ENCODE measurements at places on chromosomes 2 and 18. TPM values are rescaled to one million over a fixed set of nuclear protein-coding genes. Genes with fewer than 3 reads are reported as not detected.

DNA sequence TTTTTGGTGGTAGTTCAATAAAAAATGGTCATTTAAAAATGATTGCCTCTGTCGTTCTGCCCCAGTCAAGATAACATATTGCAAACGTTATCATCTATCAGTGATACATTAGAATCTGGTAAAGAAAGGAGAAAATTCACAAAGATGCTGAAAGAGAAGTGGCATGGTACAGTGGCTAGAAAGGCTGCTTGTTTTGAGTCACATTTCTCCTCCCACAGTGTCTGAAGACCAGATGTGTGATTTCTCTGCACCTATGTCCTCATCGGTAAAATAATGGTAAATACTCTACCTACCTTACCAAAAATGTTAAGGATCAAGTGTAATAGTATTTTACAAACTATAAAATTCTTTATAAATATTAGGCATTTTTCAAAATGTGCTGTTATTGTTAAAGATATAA lies 76.1 kb upstream of the NOSTRIN start:
- DNase-seq, result no peak
- no peak overlapping the region for H3K27ac ChIP-seq
- no peaks in the 10 kb centered on the region for H3K27me3 ChIP-seq
- H3K4me1 ChIP-seq, result no peaks in the 10 kb centered on the region
- no peak overlapping the region for H3K4me3 ChIP-seq

- no peaks in the 10 kb centered on the region for H3K27me3 ChIP-seq
- no peak overlapping the region for H3K4me3 ChIP-seq
- no peaks in the 10 kb centered on the region for H3K4me1 ChIP-seq
- no peaks in the 10 kb centered on the region for H3K36me3 ChIP-seq
- no peak overlapping the region for H3K27ac ChIP-seq
- no peak for DNase-seq
These were observed 71.3 kb downstream of the SLC25A12 start for GRCh38 chr2:171822525-171823322.

DNA sequence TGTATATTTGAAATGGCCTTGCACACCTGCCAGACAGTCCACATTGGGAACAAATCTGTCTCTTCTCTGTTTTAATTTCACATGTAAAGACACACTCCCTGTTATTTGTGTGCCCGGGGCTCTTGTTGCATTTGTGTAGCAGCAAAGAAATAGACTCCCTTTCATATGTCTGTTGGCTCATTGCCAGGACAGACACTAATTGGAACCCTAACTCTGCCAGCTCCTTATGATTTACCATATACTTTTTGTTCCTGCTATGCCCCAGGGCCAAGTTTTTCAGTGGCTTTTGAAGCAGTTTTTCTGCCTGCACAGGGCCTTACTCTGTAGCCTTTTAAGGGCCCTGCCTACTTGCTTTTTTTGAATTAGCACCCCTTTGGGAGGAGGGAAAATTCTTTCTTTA lies 396.9 kb downstream of the DLGAP1 start:
- H3K4me3 ChIP-seq, result no peak overlapping the region
- no peaks in the 10 kb centered on the region for H3K36me3 ChIP-seq
- no peak for DNase-seq
- no peaks in the 10 kb centered on the region for H3K27me3 ChIP-seq

DNA sequence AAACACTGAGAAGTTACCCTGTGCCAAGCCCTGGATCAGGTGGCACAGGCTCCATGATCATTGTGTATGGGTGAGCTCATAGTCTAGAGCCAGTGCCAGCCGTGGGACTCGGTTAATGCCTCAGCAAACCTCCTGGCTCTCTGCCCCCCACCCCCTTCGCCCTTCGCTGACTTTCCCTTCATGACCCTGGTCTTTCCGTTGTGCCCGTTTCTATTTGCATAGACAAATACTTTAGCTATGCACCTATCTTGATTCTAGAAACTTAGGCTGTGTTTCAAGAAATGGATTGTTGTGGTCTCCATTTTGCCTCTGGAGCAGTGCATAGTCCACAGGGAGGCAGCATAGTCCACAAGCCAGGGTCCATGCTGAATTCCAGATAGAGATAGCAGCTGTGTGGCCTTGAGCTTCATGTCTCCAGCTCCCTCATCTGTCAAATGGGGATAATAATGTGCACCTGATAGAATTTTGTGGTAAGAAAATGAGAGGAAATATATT lies 44.8 kb upstream of the KDM3A start:
- H3K4me3 ChIP-seq, result no peak overlapping the region
- no peaks in the 10 kb centered on the region for H3K36me3 ChIP-seq
- peaks cover 15% of the 10 kb centered on the region for H3K4me1 ChIP-seq
- no peaks in the 10 kb centered on the region for H3K27me3 ChIP-seq
- DNase-seq, result peak; percentile 60

GRCh38 chr2:176158855-176159662 lies 2.0 kb downstream of the HOXD3 start:
- no peaks in the 10 kb centered on the region for H3K36me3 ChIP-seq
- no peak overlapping the region for H3K27ac ChIP-seq
- H3K4me3 ChIP-seq, result peak overlapping the region; percentile 31
- peaks cover 3% of the 10 kb centered on the region for H3K4me1 ChIP-seq

DNA sequence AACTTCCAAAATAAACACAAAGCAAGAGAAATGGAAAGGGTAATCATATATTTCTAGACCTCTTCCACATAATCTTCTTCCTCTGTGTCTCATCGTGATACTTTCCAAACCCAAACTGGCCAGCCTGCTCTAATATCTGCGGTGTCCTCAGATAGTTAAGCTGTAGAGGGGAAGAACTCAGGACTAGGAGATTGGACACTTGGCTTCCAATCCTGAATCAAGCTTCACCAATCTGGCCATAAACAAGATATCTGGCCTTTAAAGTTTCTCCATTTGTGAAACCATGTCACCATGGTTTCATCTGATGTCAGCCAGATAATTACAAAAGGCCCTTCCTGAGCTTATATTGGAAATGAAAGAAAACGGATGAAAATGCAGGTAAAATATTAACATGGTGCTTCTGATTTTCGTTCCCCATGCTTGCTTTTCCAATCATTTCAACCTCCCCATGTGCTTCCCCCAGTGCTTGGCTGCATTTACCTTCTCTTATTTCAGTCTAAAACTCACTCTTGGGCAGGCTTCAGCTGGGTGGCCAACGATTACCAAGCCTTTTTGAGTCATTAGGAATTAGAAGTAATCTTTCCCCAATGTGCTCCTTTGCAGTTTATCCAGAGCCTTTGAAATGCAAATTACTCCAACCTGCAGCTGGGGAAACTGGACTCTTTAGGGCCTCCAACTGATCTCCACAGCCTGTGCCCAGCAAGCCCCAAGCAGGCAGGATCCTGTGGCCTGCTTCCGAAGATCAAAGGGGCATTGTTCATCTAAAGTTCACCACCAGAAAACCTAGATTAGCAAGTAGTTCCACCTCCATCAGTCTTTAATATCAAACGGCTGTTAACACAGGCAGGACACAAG lies 44.5 kb upstream of the MYCN start:
- H3K4me1 ChIP-seq, result no peaks in the 10 kb centered on the region
- H3K27me3 ChIP-seq, result no peaks in the 10 kb centered on the region
- DNase-seq, result no peak
- no peak overlapping the region for H3K4me3 ChIP-seq

- no peaks in the 10 kb centered on the region for H3K4me1 ChIP-seq
- H3K36me3 ChIP-seq, result no peaks in the 10 kb centered on the region
- DNase-seq, result peak; percentile 57
- no peak overlapping the region for H3K27ac ChIP-seq
- H3K27me3 ChIP-seq, result no peaks in the 10 kb centered on the region
These were observed 17.9 kb downstream of the KCNIP3 start for GRCh38 chr2:95314964-95315611.

VAMP8 gene
- total RNA-seq, result 13.9 TPM

DNA sequence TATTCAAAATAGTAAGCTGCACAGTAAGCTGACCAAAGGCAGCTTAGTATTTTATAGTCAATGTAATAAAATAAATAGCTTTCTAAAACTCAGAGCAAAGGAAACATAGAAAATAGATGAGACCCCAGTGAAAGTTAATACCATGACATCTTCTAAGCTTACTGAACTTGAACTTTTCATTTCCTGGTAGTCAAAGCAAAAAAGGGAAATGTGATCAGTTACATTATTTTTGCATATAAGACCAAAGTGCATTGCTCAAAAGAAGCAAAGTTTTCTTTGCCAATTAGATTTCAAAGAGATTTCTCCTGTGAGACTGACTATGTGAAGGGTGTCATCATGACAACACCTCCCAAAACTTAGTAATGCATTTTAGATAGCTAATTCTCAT lies 70.2 kb downstream of the MYO1B start:
- H3K4me3 ChIP-seq, result no peak overlapping the region
- DNase-seq, result no peak
- H3K4me1 ChIP-seq, result peaks cover 7% of the 10 kb centered on the region
- no peak overlapping the region for H3K27ac ChIP-seq
- no peaks in the 10 kb centered on the region for H3K27me3 ChIP-seq

GRCh38 chr2:170498619-170499018 lies 216.5 kb upstream of the SP5 start:
- no peaks in the 10 kb centered on the region for H3K36me3 ChIP-seq
- no peaks in the 10 kb centered on the region for H3K4me1 ChIP-seq
- H3K27me3 ChIP-seq, result no peaks in the 10 kb centered on the region
- no peak overlapping the region for H3K4me3 ChIP-seq
- no peak for DNase-seq
- H3K27ac ChIP-seq, result no peak overlapping the region

CFAP53 gene
- 48.6 TPM for total RNA-seq

DNA sequence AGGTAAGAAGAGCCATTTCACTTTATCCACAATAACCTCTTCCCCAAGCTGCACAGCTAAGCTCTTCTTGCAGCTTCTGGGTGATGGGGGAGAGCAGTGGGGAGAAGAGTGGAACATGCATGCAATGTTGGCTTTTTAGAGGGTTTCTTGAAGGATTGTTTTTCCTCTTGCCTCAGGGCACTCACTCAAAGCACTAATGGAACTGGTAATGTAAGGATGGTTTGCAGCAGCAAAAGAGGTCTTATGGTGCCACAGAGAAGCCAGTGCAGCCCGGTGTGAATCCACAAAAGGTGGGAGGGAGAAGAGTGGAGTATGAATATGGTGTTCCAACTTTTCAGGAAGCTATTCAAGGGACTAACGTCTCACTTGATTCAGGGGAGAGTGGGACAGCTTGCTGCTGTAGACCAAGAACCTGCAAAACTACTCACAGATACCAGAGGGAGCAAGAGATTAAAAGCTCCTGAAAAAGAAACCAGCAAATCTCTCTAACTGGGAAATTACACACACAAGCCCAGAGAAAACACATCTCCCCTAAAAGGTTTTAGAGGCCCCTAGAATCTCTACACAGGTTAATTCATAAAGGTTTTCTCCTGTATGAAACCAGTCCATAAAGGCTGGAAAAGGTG lies 116.4 kb downstream of the CHN1 start:
- H3K27me3 ChIP-seq, result no peaks in the 10 kb centered on the region
- H3K4me3 ChIP-seq, result no peak overlapping the region

GRCh38 chr18:59379772-59380522 lies 20.9 kb upstream of the LMAN1 start:
- H3K36me3 ChIP-seq, result no peaks in the 10 kb centered on the region
- no peak overlapping the region for H3K4me3 ChIP-seq
- H3K27ac ChIP-seq, result no peak overlapping the region
- H3K27me3 ChIP-seq, result no peaks in the 10 kb centered on the region
- no peaks in the 10 kb centered on the region for H3K4me1 ChIP-seq
- DNase-seq, result no peak

DNA sequence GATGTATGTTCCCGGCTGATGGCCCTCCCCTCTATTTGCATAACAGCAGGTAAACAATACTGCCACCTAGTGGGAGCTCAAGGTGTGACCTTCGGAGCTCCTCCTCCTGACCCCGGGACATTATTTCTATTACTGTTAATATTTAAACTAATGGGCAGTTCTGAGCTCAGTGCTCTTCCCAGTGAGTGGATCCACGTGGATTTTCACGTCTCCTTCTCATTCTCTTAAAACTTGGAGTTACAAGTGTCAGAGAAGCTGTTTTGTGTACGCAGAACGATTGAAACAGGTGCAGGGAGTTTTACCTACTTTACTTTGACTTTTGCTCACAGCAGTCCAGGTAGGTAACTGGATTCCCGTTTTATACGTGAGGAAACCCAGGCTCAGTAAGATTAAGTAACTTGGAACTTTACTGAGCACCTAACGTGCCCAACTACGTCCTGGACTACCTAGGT lies 127.3 kb downstream of the PRKCE start:
- no peaks in the 10 kb centered on the region for H3K4me1 ChIP-seq
- H3K36me3 ChIP-seq, result no peaks in the 10 kb centered on the region
- H3K27me3 ChIP-seq, result no peaks in the 10 kb centered on the region
- DNase-seq, result peak; percentile 87
- no peak overlapping the region for H3K27ac ChIP-seq

SLC9A4 gene
- total RNA-seq, result 0.31 TPM

- H3K4me3 ChIP-seq, result no peak overlapping the region
- no peaks in the 10 kb centered on the region for H3K4me1 ChIP-seq
- no peaks in the 10 kb centered on the region for H3K27me3 ChIP-seq
- H3K27ac ChIP-seq, result no peak overlapping the region
These were observed 641.5 kb upstream of the SETBP1 start for GRCh38 chr18:44039216-44039615.

TANK gene
- 63.6 TPM for total RNA-seq

SPC25 gene
- 3.7 TPM for total RNA-seq

COL4A4 gene
- total RNA-seq, result 4.1 TPM

CTAGE1 gene
- 4.2 TPM for total RNA-seq

GRCh38 chr2:213091765-213092164 lies 59.6 kb downstream of the IKZF2 start:
- no peaks in the 10 kb centered on the region for H3K27me3 ChIP-seq
- H3K27ac ChIP-seq, result no peak overlapping the region
- DNase-seq, result no peak
- no peaks in the 10 kb centered on the region for H3K36me3 ChIP-seq
- H3K4me3 ChIP-seq, result no peak overlapping the region

DNA sequence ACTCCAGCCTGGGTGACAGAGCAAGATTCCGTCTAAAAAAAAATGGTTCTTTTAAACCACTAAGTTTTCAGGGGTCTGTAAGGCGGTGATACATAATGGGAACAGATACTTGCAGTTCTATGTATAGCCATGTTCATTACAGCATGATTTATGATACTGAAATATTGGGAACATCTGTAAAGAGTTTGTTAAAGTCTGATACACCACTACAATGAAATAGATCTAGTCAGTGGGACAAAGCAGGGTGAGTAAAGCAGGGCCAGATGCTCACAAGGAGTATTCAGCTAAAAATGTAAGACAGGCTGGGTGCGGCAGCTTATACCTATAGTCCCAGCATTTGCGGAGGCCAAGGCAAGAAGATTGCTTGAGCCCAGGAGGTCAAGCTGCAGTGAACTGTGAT lies 6.2 kb upstream of the ING5 start:
- no peak overlapping the region for H3K27ac ChIP-seq
- no peaks in the 10 kb centered on the region for H3K36me3 ChIP-seq
- H3K4me1 ChIP-seq, result no peaks in the 10 kb centered on the region
- H3K27me3 ChIP-seq, result no peaks in the 10 kb centered on the region
- no peak overlapping the region for H3K4me3 ChIP-seq

GRCh38 chr2:26877276-26877675 lies 29.3 kb downstream of the DPYSL5 start:
- no peaks in the 10 kb centered on the region for H3K4me1 ChIP-seq
- H3K27me3 ChIP-seq, result no peaks in the 10 kb centered on the region
- DNase-seq, result no peak
- no peak overlapping the region for H3K4me3 ChIP-seq
- H3K36me3 ChIP-seq, result no peaks in the 10 kb centered on the region
- no peak overlapping the region for H3K27ac ChIP-seq

CIDEA gene
- total RNA-seq, result not detected

KYNU gene
- 6.8 TPM for total RNA-seq

LANCL1 gene
- 55.6 TPM for total RNA-seq

IL36B gene
- total RNA-seq, result not detected

GRCh38 chr2:234957834-234958135 lies 6.0 kb downstream of the SH3BP4 start:
- no peaks in the 10 kb centered on the region for H3K27me3 ChIP-seq
- no peak overlapping the region for H3K4me3 ChIP-seq
- H3K36me3 ChIP-seq, result no peaks in the 10 kb centered on the region
- no peak for DNase-seq
